AG08395 (cell line): ENCODE measurements at places on chromosomes 7 and 10.

GRCh38 chr7:147861058-147861716, 729.4 kb upstream of the C7orf33 start:
- no peak for DNase-seq

DNA sequence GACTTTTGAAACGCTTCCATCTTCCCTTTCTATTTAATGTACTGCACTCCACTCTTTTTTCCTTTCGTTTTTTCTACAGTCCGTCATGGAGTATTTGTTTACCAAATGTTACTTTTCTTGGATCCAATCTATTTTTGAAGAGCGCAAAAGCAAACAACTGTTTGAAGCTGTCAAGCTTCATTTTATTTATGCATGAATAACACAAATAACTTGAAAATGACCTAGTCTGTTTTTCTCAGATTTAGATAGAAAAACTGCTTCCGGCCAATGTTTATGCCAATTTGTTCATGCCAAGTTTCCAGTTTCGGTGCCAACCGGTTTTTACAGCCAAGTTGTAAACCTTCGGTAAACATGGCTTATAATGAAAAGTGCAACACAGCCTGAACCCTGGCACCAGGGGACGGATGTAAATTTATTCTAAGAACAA, 150.9 kb upstream of the KLF6 start:
- DNase-seq: peak; percentile 14

- peak; percentile 31 for DNase-seq
Observed at GRCh38 chr10:101354328-101355071, 535 bp downstream of the BTRC start.

DNA sequence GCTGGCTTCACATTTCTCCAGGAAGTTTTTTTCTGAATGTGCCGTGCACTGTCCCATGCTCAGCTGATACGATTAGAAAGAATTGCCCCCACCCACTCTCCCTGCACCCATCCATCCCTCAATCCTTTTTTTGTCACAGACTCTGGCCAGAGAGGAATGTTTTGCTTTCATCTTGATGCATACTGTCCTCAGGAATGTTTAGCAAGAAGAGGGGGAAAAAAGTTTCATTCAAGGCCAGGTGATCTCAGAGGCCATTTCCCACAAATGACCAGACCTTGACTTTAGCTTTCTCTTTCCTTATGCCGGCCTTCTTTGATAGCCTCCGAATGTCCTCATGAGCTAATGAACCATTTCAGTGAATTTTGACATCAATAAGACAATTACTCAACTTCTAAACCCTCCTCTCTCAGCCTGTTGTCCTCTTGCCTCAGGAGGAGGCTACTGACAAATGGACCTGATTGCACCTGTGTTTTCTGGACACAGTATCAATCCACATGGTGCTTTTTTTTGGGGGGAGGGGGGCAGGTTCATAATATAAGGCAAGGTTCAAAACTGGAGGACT, 105.0 kb upstream of the KLF6 start:
- DNase-seq: no peak

- no peak for DNase-seq
Observed at GRCh38 chr7:127865466-127865865, 165.8 kb downstream of the LRRC4 start.

DNA sequence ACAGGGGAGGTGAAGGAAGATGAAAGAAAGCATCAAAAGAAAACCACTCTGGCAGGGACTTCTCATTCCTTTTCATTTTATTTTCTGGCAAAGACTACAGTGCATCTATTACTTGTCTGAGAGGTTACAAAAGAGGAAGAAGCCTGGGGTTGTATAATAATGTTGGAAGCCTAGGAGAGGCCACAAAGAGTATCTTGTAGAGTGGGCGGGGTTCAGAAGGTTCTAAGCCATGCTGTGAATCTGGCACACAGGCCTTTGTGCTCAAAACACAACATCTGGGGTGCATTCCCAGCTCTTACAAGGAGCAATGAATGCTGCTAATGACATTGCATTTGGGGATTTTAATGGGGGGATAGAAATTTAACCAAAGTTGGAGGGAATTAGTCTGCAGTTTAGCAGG, 49.4 kb downstream of the MRPL32 start:
- peak; percentile 5 for DNase-seq

GRCh38 chr10:118783776-118784545, 29.2 kb upstream of the CACUL1 start:
- no peak for DNase-seq

GRCh38 chr7:142927085-142927745, 6.3 kb downstream of the TRPV5 start:
- no peak for DNase-seq

DNA sequence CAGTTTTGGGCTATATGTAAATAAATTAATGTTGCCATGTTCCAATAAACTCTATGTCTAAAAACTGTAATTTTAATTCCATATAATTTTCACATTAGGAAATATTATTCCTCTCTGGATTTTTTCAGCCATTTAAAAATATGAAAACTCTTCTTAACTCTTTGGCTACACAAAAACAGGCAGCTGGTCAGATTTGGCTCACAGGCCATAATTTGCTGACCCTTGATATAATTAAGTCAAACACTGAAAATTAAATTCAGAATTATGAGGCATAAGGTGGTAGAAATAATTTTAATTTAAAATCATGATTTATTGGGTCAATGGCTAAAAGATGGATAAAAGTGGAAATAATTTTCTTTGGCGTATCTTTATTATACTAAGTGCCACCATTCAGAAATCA, 167.0 kb upstream of the ETV1 start:
- no peak for DNase-seq

GRCh38 chr7:15720849-15721471, 34.5 kb upstream of the MEOX2 start:
- peak; percentile 38 for DNase-seq

DNA sequence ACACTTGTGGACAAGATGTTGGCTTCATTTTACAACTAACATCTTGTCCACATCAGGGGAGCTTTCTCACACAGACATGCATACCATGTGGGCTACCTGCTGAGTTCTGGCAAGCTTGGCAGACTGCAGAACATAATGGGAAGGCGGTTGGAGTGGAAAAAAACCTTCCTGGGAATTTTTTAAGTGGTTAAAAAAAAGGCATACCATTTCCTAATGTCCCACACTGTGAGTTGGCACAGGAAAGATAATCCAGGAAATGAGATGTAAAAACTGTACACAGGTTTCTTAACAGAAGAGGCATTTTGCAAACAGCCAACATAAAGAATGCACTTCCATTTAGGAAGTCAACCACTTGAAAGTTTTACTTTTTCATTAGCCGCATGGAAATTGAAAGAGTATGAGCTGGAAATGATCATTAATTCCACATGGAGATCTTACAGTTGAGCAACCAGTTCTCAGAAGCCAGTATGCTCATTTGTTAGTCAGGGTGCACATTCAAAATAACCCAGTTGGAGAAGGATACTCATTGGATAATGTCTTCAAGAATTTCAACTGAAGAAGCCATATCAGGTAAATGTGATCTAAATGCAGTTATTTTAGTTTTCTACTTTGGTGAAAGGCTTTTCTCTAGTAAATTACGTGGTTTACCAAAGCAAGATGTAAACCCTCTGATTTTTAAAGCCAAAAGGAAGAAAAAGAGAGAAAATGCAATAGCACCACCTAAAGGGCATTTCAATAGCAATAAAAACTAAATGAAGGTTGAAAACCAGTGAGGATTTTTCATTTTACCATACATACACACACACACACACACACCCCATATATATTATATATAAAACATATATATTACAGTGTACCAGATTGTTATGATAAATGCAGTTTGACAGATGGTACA, 194.0 kb downstream of the TAX1BP1 start:
- DNase-seq: peak; percentile 71

GRCh38 chr7:37310327-37311080, 138.2 kb downstream of the ELMO1 start:
- DNase-seq: no peak
